Daoy (cell line): ENCODE measurements at places on chromosomes 6 and 20. TPM values are rescaled to one million over a fixed set of nuclear protein-coding genes. Genes with fewer than 3 reads are reported as not detected.

DNA sequence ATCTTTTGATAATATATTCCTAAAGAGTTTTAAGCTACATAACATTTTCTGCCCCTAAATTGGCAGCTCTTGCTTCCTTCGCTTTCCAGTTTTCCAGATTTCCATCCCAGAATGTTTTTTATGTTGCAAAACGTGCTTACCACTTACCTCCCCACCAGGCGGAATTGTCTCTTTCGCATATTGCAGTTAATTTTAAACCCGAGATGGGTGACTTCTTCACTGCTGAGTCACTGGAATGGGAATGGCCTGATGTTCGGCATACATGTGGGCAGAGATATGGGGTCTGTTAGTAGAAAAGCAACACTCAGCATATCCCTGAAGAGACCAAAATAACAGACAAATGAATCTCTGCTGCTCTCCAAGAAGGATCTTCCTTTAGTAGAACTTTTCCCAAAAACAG, 491.2 kb downstream of the PREX1 start:
- no peak for DNase-seq

Gene ABRACL
- total RNA-seq, result 83.1 and 85.8 TPM in 2 replicates

DNA sequence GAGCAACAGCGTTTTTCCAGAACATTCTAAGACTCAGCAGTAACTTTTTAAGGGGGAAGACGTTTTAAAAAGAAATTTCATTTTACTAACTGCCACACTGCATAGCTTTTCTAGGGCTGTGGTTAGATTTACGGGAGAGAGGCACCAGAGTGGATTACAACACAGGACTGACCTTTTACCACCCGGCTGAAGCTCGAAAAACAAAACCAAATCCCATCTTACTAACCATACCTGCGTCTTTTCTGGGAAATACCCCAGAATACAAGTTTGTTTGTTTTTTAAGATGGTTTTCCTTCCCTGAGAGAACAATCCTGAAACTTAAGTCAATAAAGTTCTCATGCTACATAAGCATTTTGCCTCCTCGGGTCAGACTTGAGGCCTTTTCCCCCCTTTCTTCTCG, 209.3 kb upstream of the SOX4 start:
- DNase-seq, result no peak

GRCh38 chr20:40606237-40606636, 82.8 kb downstream of the MAFB start:
- DNase-seq, result no peak

DNA sequence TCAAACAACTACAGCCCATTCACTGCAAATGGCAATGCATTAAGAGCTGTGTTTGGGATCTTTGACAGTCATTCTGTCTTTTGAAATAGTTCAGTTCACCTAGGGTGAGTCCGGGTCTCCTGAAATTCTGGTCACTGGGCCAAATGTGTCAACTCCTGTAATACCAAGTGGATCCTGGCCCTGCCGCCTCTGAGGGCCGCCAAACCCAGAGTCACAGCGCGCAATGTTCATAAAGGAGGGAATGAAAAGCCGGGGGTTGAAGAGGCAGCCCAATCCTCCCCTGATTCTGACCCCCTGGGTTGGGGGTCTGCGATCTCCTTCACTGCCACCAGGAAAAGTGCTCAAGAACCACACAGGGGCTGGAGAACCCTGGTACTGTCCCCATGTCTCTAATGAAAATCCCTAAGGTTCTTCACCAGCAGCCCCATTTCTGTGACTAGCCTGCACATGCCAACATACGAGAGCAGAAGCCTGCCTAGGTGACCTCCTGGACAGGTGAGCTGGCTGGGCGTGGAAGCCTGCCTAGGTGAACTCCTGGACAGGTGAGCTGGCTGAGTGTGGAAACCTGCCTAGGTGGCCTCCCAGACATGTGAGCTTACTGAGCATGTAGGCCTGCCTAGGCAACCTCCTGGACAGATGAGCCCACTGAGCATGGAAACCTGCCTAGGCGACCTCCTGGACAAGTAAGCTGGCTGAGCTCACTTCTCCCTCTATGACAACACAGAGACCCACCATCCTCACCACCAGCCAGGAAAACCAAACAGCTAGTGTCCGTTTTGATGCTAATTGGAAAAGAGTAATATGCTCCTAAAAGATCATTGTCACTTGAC, 16.1 kb upstream of the APMAP start:
- DNase-seq, result no peak

GRCh38 chr20:16158090-16158975, 414.9 kb downstream of the KIF16B start:
- no peak for DNase-seq

Gene TRIM10
- total RNA-seq, result not detected in 2 replicates

Gene TNFRSF6B
- total RNA-seq, result 12.6 and 14.7 TPM in 2 replicates

DNA sequence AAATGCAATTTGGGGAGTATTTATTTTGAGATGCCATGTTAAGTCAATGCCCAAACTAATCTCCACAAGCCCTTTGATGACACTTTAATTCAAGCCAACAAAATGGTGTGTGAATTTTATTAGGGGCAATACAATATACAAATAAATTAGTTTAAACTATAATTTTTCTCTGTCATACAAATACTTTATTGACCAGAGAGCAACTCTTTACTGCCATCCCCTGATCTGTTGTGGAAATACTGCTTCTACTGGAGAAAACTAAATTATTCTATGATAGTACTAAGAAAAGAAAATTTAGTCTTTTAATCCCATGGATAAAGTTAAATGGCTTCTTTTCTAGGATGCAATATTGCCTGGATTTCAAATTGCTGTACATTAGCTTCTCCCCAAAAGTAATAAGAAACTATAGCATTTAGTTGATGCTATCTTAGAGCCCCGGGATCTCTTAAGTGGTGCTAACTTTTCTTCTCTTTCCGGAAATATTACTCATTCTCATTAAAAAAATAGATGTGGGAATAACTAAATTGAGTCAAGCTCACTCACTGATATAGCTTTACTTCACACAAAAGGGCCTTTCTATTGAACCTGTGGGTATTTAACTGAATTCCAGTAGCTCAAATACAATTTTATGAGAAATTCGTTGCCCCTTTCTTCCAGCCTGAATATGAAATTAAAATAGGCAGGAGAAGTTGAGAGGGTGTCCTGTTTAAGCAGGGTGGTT, 49.2 kb downstream of the SMPDL3A start:
- no peak for DNase-seq

Gene CRISP3
- total RNA-seq, result not detected in 2 replicates

GRCh38 chr6:392441-393390, 1.2 kb downstream of the IRF4 start:
- no peak for DNase-seq

- DNase-seq, result no peak
Measured at GRCh38 chr6:135411339-135411738, 86.2 kb downstream of the AHI1 start.

DNA sequence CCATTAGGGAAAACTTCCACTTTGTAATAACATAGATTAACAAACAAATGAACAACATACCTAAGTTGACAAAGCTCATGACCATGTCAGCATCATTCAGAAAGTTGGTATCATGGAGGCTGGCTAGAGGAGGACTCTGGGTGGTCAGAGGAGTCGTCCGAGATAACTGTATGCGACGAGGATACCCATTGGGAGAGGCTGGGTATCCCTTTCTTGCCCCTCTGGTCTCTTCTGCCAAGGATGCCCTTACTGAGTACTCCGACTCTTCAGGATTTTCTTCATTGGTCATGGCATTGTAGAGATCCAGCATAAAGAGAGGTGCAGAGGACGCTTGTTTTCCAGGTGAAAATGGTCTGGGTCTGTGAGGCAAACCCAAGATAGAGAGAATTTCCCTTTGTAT, 1.1 kb downstream of the BMP5 start:
- DNase-seq, result no peak

DNA sequence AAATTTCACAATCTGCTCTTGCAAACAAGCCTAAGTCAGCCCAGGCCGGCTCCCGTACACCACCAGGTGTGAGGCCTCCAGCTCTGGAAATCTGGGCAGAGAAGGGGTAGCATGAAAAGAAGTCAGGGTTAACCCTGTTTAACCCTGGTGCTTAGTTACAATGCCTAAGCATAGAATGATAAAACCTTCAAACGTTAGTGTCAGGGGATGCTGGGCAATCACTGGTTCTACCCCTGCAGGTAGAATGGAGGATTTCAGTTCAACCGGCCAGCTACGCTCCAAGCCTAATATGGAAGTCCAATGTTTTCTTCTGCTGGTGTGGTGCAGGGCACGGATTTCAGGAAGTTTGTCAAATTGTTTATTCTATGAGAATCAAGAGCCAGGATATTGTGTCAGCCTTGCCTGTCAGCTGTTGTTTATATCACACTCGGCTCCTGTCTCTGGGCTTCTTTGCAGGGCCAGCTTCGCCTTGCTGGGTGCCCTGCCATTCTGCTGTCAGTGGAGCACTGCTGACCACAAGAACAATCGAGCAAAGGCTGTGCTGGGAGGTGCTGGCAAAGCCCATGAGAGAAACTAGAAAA, 20.2 kb upstream of the CD93 start:
- DNase-seq, result no peak

- DNase-seq, result no peak
Measured at GRCh38 chr20:17734374-17734773, 34.6 kb downstream of the BANF2 start.

DNA sequence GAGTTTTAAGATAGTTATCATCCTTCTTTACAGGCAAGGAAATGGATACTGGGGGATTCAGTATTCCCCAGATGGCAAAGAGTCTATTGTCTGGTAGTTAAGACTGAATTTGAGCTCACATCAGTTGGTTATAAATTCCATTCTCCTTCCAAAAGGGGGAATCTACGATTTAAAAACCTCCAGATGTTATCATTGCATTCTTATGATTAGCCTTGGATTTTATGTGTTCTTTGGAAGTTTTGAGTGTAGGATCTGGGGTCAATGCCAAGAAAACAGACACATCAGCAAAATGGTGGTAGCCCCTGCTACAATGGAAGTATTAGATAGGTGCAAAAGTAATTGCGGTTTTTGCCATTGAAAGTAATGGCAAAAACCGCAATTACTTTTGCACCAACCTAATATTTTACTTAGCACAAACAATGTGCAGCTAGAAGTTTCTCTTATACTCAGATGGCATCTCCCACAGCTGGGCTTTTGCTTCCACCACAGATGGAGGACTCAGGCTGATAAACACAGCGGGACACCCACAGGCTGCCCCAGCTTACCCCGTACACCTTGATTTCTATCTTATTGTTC, 168.2 kb upstream of the RIN2 start:
- DNase-seq, result no peak

Gene NMBR
- total RNA-seq, result not detected in 2 replicates

- no peak for DNase-seq
Measured at GRCh38 chr6:74249658-74250057, 553.7 kb downstream of the CD109 start.

Gene SPATS1
- total RNA-seq, result not detected in 2 replicates

GRCh38 chr20:39452583-39453340, 490.6 kb downstream of the DHX35 start:
- DNase-seq, result no peak

Gene ELOVL4
- total RNA-seq, result 2.5 and 4.2 TPM in 2 replicates

GRCh38 chr6:15754035-15754705, 91.3 kb upstream of the DTNBP1 start:
- DNase-seq, result peak; percentile 51

GRCh38 chr6:137387096-137387764, 107.0 kb downstream of the OLIG3 start:
- DNase-seq, result no peak

DNA sequence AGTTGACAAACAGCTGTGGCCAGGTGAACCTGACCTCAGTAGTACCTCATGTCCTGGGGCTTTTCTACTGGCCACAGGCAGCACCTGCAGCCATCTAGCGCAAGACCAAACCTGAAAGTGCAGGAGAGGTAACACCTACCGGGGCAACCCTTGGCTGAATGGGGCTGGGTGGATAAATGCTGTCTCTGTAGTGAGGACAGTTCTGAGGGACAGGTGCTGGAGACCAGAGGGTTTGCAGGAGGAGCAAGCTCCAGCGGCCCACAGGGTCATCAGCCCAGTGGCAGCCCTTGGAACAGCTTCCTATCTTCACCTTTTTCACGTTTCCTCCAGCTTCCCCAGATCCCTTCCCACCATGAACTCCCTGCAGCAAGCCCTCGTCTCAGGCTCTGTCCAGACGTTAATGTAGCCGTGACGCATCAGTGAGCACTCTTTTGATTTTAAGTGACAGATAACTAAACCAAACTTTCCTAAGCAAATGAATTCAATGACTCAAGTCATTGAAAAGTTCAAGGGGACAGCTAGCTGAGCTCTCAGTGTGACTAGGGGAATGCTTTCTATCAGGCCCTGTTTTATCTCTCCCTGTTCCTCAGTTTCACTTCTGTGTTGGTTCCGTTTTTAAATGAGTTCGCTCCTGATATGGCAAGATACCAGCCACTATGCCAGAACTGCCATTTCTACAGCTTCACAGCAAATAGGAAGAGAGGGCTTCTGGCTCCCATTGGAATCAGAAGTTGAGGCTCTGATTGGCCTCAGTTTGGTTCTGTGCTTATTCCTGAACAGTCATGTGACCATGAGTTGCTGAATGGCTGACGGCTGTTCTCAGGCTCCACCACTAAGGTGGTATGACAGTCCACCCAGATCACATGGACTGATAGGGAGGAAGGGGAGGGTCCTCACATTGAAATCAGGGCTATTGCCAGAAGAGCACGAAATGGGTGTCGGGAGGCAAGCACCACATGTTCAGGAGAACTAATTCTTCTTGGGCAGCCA, 12.1 kb upstream of the PFDN4 start:
- no peak for DNase-seq

- DNase-seq, result peak; percentile 75
Measured at GRCh38 chr20:21505810-21506530, 7.9 kb downstream of the NKX2-2 start.

DNA sequence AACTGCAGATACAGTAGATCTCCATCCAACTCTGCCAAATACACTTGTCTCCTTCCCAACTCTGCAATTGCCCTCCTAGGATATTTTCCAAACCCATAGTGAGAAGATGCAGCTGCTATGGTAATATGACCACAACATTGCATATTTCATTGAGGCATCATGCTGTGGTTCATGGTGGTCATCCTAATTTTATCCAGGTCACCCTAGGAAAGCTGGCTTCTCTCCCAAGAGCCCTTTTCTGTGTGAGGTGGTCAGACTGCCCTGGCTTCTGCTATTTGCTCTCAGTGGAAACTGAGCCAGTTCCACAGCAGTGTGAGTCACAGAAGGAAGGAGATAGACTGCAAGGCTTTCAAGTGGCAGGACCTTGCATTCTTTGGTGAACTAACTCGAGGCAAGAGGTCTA, 5.5 kb downstream of the OGFRL1 start:
- peak; percentile 8 for DNase-seq

DNA sequence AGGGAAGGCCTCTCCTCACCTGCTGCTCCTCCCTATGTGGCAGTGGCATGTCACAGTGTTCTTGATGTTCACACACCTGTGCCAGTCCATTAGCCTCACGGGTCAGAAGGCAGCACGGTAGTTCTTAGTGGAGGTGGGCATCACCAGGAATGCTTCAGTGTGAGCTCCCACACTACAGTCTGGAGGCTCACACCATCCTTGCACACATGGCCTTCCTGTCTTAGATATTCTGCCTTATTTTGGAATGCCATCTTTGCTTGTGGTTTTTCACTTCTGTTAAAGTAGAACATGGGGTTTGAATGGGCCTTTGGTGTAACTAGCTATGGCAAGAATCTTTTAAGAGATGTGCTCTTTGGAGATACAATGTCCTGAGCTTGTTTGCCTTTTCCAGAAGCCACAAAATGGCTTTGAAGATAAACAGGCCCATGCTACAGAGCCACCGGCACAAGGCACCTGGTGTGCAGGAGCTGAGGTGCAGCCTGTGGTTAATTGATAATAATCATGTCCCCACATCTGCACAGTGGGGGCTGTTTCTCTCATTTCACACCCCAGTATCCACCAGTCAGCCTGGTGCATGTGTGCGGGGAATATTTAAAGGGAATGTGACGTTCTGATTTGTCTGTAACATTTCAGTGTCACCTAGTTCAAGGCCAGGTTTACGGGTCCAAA, 3.2 kb upstream of the SLC17A9 start:
- no peak for DNase-seq
